Activated T-cell treated with anti-CD3 and anti-CD28 coated beads, Interleukin-2, amount 50 U/mL, for 72 hours (primary cell): ENCODE measurements at places on chromosomes 5 and 9. TPM values are rescaled to one million over a fixed set of nuclear protein-coding genes. Genes with fewer than 3 reads are reported as not detected.

The EGFL7 gene
- 1.1 TPM for total RNA-seq

The HTR4 gene
- total RNA-seq = not detected

The C9orf152 gene
- not detected for total RNA-seq

The EIF4E1B gene
- not detected for total RNA-seq

The SPINK7 gene
- total RNA-seq = not detected
